ENCODE measurements at places on chromosomes 13 and 19. TPM values are rescaled to one million over a fixed set of nuclear protein-coding genes. Genes with fewer than 3 reads are reported as not detected.
A peak's percentile ranks its signal among the peaks of the same experiment; 100 is the strongest.

- no peaks in the 10 kb centered on the region for H3K4me1 ChIP-seq
- H3K27me3 ChIP-seq: no peaks in the 10 kb centered on the region
- H3K36me3 ChIP-seq: no peaks in the 10 kb centered on the region
- DNase-seq: peak; percentile 66
Observed at GRCh38 chr13:74135326-74136083, 1.3 kb upstream of the KLF12 start.

- H3K27me3 ChIP-seq: no peaks in the 10 kb centered on the region
- peak; percentile 68 for DNase-seq
- peak overlapping the region; percentile 40 for H3K27ac ChIP-seq
- H3K4me1 ChIP-seq: peaks cover 13% of the 10 kb centered on the region
Observed at GRCh38 chr19:13060964-13061927, 41.4 kb downstream of the LYL1 start.

GRCh38 chr19:1985588-1986356 lies 29.7 kb downstream of the BTBD2 start:
- H3K36me3 ChIP-seq: peaks cover 35% of the 10 kb centered on the region
- no peak overlapping the region for H3K27ac ChIP-seq
- no peaks in the 10 kb centered on the region for H3K4me1 ChIP-seq
- H3K27me3 ChIP-seq: no peaks in the 10 kb centered on the region

DNA sequence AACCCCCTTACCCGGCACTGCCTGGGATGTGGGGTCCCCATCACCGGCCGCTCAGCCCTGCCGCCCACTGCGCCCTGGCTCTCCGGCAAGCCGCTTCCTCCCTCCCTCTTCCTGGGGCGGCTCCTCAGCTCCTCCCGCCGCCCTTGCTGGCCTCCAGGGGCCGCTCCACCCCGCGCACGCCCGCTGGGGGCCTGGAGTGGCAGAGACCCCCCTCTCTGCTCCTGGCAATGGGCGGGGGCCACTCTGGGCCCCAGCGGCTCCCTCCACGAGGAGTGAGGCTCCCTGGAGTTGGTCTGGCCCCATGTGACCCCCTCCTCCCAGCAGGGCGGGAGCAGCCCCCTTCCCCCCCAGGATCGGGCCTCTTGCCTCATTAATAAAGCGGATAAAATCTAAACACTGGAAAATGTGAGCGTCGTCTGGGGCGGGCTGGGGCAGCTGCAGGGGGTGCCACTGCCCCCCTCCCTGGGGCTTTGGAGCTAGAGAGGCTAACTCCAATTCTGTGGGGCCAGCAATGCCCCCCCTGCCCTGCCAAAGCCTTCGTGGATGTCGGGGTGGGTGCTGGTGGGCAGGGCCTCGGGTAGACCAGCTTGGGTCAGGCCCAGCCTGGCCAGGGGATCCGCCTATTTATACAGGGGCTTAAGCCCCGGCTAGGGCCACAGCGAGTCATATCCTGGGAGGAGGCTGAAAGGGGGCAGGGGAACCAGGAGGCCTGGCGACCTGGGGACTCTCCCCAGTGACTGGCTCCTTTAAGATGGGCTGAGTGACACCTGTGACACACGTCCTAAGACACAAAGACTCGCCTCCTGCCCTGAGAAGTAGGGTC lies at the start of gene PTGER1:
PTGER1 (minus strand) TSS at position 104 of the 823 bp plus-strand sequence. CDS start 1,034 bp downstream, outside the sequence.
- H3K4me1 ChIP-seq: peaks cover 5% of the 10 kb centered on the region
- H3K27me3 ChIP-seq: no peaks in the 10 kb centered on the region
- H3K4me3 ChIP-seq: no peak within 1 kb of the TSS
- no peaks in the 10 kb centered on the region for H3K36me3 ChIP-seq
- H3K27ac ChIP-seq: no peak within 1 kb of the TSS

DNA sequence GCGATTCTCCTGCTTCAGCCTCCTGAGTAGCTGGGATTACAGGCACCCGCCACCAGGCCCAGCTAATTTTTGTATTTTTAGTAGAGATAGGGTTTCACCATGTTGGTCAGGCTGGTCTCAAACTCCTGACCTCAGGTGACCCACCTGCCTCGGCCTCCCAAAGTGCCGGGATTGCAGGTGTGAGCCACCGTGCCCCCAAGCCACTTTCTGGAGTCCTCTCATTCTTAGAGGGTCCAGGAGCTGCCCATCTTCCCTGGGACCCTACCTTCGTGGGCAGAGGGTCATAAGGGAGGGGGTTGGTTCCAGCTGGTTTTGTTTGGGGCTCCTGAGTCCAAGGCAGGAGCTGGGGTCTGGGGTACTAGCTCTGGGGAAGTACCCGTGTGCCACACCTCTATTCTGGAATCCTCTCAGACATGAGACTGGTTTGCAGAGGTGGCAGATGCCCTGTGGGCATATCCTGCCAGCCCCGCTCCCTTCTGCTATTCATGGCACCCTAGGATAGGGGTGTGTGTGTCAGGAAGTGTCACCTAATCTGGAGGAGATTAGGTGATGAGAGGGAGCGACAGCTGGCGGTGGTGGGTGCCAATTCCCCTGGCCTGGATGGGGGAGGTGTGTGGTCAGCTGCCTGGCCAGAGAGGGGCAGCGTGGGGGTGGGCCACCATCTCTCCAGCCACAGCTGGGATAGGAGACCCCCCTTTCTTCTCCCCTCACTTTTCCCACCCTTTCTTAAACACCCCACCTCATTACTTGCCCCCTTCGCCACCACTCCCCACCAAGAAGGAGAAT lies 2.1 kb downstream of the PRMT1 start:
- no peak overlapping the region for H3K27ac ChIP-seq
- peaks cover 13% of the 10 kb centered on the region for H3K4me1 ChIP-seq
- H3K27me3 ChIP-seq: no peaks in the 10 kb centered on the region
- no peak for DNase-seq
- H3K4me3 ChIP-seq: no peak overlapping the region

GRCh38 chr19:32876236-32876918 lies 6.8 kb upstream of the SLC7A9 start:
- H3K27me3 ChIP-seq: no peaks in the 10 kb centered on the region
- H3K4me3 ChIP-seq: no peak overlapping the region
- no peak overlapping the region for H3K27ac ChIP-seq
- DNase-seq: no peak
- H3K36me3 ChIP-seq: no peaks in the 10 kb centered on the region
- H3K4me1 ChIP-seq: no peaks in the 10 kb centered on the region

DNA sequence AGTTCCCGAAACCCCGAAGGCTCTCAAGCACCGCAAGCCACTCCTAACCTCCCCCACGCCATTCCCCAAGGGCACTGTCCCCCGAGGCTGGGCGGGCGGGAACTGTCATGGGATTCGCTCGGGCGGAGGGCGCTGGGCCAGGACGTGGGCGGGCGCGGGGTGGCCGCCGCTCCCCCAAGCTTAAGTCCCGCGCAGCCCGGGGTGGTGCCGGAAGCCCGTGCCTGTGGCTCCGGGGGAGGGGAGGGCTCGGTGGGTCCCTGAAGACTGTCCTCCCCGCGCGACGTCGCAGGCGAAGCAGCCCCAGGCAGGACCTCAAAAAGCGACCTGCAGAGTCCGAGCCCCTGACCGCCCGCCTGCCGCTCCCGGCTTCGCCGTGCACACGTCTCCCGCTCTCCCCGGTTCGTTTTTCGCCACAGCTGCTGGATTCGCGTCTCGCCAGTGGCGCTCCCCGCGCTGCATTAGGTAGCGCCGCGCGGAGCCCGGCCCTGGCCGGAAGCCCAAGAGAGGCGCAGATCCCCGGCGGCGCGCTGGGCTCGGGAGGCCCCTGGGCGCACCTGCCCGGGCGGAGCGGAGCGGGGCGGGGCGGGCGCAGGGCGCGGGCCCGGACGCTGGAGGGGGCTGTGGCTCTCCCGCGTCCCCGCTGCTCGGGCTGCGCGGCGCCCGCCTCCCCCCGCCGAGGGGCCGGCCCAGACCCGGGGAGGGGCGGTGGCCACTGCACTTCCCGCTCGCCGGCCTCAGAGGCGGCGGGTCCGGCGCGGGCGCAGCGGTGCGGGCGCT lies at the start of gene FARP1:
FARP1 (plus strand) TSS at position 715 of the 777 bp plus-strand sequence. CDS start 70,149 bp downstream, outside the sequence.
- no peaks in the 10 kb centered on the region for H3K27me3 ChIP-seq
- peaks cover 18% of the 10 kb centered on the region for H3K4me1 ChIP-seq
- peak within 1 kb of the TSS; percentile 77 for H3K4me3 ChIP-seq
- no peaks in the 10 kb centered on the region for H3K36me3 ChIP-seq
- peak; percentile 94 for DNase-seq

Gene SLITRK5
- 0.26 TPM for total RNA-seq

Gene COX7A1
- total RNA-seq: 25.3 TPM

Gene ISOC2
- total RNA-seq: 23.9 TPM

Measured in pancreas (tissue), 10 donors.